ENCODE measurements at places on chromosomes 11 and 22.

DNA sequence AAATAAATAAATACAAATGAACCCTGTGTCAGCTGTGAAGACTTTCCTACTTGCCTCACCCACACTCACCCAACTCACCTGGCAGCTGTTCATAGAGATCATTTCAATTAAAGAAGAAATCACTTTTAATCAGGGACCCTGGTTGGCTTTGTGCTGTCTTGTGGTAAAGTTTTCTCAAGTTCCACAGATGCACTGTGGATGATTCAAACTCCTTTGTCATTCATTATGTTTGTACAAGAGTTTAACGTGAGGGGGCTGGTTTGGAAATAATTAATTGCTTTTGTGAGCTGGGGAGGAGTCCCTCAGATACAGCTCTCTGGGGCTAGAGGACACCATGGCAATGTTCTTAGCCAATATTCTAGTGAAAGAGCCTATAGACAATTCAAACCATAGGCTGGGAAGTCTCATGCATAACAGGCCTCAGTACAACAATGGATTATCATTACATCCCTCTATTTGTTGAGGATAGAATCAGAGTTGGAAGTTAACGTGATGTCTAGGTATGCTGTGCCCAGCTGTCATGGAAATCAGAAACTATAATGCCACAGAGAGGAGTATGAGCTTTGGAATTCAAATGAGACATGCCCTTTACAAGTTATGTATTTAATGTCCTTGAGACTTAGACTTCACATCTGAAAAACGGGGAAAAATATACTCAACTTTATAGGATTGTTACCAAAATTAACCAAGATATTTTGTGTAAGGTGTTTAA lies 698.5 kb downstream of the KCNA4 start:
- DNase-seq, result peak; percentile 91

- peak; percentile 44 for DNase-seq
Measured at GRCh38 chr11:134041791-134042696, 26.8 kb upstream of the JAM3 start.

GRCh38 chr11:10349806-10350205 lies 44.9 kb downstream of the ADM start:
- no peak for DNase-seq

DNA sequence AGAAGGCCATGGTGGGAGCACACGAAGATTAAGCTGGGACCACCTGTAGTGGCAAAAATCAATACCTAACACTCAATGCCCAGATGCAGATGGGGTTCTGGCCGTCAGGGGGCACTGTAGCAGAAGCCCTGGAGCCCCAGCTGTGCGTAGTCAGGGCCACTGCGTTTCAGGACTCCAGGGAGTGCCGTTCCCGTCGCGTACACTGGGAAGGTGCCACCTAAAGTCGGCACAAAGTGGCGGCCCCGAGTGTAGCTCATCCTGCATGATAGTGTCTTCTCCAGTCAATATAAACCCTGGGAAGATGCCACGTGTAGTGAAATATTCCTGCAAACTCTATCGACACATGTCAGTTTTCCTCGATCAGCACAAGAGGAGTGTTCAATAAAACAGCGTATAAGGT lies 123.8 kb upstream of the NTM start:
- DNase-seq, result peak; percentile 43

- no peak for DNase-seq
Measured at GRCh38 chr11:117933475-117933874, 4.3 kb upstream of the TMPRSS13 start.

DNA sequence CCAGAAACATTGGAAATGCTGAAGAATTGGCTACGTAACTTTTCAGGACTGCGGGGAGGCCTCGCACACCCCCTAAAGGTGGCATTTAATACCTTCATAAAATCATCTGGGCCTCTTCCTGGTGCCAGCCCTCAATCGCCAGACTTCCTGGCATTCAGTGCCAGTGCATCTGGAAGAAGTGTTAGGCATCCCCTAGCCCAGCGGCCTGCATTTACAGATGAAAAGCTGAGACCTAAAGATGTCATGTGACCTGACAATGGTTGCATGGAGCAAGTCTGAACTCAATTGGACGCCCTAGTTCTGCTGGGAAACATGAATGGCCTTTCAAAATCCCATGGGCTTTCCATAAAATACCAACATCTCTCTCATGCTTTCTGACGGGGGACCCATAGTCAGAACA lies 81.0 kb upstream of the TMEM45B start:
- no peak for DNase-seq

- peak; percentile 89 for DNase-seq
Measured at GRCh38 chr11:130403271-130403804, 25.1 kb downstream of the ADAMTS8 start.

DNA sequence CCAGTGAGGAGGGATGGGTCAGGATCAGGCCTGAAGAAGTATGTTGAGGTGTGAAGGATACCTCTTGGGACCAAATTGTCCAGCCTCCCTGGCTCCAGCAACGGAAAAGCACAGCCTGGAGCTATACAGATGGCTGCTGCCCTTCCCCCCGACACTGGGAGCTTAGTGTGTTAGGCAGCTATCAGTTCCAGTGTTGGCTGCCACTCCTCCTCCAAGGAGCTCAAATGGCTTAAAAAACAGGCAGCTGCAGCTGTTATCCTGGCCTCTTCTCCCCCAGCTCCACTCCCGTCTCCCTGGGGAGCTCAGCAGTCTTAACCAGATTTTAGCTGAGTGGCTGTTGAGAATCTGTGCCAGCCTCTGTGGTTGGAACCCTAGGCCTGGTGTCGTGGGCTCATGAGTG lies 225.0 kb downstream of the JRKL start:
- DNase-seq, result no peak

DNA sequence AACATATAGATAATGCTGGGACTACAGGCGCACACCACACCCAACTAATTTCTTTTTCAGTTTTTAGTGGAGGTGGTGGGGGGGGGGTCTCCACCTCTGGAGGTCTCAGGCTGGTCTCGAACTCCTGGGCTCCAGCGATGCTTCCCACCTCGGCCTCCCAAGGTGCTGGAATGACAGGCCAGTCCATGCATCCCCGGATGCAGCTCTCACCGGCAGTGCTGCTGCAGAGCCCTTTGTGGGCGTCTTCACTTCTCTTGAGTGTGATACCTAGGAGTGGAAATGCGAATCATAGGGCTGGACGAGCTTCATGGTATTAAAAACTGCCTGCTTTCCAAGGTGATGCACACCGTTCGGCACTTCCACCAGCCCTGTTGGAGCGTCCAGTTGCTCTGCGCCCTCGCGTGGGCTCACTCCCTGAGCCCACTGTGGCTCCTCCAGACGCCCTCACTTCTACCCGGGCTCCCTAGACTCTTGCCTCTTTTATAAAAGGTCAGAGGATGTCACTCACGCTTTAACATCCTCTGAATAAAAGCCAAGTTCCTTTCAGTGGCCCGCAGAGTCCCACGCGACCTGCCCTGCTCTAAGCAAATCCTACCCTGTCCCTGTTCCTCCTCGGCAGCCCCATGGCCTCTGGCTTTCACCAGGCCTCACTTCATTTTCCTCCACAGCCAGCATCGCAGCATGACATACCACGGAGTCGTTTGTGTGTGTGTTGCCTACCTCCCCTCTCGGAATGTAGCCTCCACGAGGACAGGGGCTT lies 837 bp upstream of the BID start:
- DNase-seq, result no peak

- DNase-seq, result peak; percentile 9
Measured at GRCh38 chr22:29443452-29443851, 5.1 kb downstream of the RFPL1 start.

DNA sequence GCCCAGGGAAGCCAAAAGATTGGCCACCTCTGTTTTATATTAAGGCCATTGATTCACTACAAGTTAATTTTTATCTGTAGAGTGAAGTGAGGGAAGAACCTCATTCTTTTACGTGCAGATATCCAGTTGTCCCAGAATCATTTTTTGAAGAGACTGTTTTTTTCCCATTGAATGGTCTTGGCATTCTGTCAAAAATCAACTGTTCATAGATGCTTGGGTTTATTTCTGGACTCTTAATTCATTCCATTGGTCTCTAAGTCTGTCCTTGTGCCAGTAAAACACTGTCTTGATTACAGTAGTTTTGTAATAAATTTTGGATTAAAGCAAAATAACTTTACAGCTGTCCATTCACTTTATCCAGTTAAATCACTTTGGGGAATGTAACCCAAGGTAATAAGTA lies 26.8 kb downstream of the WBP2NL start:
- no peak for DNase-seq

GRCh38 chr22:20782596-20783299 lies 8.8 kb downstream of the SERPIND1 start:
- no peak for DNase-seq

GRCh38 chr22:29744902-29745301 lies 21.9 kb downstream of the ZMAT5 start:
- DNase-seq, result peak; percentile 37

GRCh38 chr22:50274311-50274710 lies 4.1 kb upstream of the MAPK11 start:
- peak; percentile 62 for DNase-seq

DNA sequence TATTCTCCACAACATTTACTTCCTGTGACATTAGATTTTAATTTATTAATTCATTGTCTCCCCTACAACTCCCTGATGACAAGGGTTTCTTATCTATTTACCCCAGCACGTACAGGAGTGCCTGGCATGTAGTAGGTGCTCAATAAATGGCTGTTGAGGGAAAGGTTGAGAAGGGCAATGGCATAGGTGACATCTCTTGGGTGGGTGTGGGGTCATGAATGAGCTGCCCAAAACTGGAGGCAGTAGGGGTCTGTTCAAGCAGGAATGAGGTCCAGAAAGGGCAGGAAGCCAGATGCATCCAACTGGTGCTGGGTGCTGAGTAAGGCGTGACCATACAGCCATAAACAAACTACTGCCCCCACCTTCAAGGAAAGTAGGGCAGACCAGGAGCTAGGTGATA lies 2.8 kb downstream of the VWCE start:
- no peak for DNase-seq

DNA sequence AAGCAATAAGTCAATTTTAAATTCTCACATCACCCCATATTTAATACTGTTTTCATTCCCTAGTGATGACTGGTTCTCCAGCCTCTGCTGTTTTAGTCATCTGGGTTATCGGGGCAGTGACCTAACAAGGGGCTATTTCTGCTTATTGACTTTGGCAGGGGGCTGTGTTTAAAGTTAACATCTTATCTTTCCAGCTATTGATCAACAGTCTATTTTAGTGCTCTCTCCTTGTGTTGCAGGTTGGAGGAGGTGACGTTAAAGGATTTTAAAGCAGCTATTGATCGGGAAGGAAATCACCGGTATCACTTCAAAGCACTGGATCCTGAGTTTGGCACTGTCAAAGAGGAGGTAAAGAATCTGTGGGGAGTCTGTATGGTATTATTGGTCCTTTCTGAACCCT lies 7.7 kb upstream of the DLAT start:
- peak; percentile 36 for DNase-seq

GRCh38 chr11:73759610-73760134 lies 1.2 kb downstream of the RAB6A start:
- DNase-seq, result peak; percentile 43

DNA sequence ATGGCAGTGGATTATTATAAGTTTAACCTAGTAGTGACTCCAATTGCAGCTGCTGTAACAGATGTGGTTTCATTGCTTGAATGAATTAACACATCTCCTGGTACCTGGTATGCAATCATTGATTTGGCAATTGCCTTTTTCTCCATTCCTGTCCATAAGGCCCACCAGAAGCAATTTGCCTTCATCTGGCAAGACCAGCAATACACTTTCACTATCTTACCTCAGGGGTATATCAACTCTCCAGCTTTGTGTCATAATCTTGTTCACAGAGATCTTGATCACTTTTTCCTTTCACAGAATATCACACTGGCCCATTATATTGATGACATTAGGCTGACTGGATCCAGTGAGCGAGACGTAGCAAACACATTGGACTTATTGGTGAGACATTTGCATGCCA lies 128.7 kb upstream of the ZC3H12C start:
- DNase-seq, result no peak

GRCh38 chr22:50302564-50302963 lies 4.9 kb downstream of the PLXNB2 start:
- no peak for DNase-seq

- no peak for DNase-seq
Measured at GRCh38 chr11:96035031-96035739, 111.3 kb upstream of the MTMR2 start.

- DNase-seq, result peak; percentile 88
Measured at GRCh38 chr11:795634-796564, 2.2 kb downstream of the SLC25A22 start.

- DNase-seq, result no peak
Measured at GRCh38 chr11:8017071-8017470, 29.9 kb downstream of the EIF3F start.

DNA sequence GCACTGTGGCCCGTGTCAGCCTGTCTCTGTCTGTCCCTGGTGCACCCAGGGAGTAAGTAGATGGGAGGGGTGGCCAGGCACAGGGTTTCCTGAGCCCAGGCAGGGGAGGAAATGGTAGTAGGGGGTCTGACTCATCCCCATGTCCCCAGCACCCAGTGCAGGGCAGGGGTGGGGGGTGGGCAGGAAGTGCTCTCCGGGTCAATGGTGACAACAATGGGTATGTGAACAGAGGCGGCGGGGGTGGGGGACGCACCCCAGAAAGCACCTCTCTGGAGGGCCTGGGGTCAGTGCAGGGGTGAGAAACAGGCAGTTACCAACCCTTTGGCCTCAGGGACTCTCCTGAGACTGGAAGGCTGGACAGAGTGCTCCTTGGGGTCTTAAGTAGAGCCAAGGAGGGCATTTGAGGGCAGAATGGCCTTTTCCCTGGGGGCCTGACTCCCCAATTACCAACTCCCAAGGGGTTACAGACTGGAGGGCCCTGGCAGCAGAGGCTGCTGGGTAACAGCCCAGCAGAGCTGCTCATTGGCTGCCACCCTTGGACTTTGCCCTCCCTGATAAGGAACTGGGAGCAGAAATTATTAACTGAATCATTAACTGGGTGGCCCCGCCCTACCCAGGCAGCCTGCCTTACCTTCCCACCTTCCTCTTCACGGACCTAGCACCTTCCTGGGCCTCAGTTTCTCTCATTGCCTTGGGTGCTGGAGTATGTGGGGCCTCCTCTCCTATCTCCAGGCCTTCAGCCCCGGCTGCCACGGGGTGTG lies 4.2 kb downstream of the MYRF start:
- DNase-seq, result peak; percentile 81

DNA sequence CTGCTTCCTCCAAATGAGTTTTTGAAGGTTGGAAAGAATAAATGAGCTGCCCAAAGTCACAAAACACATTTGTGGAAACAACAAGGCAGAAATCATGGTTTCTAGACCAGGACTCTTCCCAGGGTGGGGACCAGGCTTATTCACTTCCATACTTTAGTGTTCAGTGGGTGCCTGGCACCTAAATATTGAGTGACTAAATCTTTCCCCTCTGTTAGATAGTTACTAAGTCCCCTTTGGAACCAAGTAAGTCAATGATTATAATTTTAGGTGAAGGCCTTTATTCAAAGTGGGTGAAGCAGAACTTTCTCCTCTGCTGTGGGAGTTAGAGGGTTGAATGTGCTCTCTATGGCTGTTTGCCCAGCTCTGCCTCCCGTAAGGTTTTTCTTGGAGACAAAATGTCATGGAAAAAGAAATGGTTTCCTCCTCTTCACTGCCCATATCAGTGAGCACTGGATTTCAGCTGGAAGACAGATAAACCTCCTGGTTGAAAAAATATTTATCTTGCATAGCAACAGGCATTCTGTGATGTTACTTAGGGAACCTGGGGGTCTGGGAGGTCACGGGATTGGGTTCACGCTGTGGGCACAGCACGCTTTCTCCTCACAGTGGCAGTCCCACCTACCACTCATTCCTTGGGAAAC lies 117.8 kb downstream of the CCDC81 start:
- no peak for DNase-seq

GRCh38 chr11:122653916-122654585 lies 1.5 kb upstream of the UBASH3B start:
- peak; percentile 48 for DNase-seq

All from fibroblast of skin of right biceps (primary cell).